ENCODE measurements at places on chromosomes 4 and X.
A peak's percentile ranks its signal among the peaks of the same experiment; 100 is the strongest.

GRCh38 chr4:110587666-110588285 lies 35.1 kb downstream of the PITX2 start:
- peak; percentile 38 for DNase-seq

- no peak for DNase-seq
These were observed 1415.5 kb downstream of the PCDH7 start for GRCh38 chr4:32135642-32136041.

GRCh38 chr4:120672558-120673147 lies 249.9 kb downstream of the PRDM5 start:
- peak; percentile 59 for DNase-seq

DNA sequence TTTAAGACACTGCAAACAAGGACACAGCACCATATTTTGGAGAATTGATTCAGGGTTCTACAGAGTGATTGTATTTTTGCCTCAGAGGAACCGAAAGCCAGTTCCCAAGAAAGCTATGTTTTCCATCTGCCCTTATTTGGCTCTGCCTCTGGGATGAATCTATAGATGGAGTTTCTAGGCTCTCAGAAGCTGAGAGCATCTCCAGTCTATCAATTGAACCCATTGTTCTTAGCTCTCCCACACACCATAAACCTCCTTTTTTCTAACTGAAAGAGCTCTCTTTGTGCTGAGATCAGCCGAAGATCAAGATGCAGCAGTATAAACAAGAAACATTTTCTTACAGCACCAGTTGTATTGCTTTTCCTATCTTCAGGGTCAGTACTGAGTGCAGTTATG lies 16.9 kb downstream of the PLP1 start:
- DNase-seq: no peak

DNA sequence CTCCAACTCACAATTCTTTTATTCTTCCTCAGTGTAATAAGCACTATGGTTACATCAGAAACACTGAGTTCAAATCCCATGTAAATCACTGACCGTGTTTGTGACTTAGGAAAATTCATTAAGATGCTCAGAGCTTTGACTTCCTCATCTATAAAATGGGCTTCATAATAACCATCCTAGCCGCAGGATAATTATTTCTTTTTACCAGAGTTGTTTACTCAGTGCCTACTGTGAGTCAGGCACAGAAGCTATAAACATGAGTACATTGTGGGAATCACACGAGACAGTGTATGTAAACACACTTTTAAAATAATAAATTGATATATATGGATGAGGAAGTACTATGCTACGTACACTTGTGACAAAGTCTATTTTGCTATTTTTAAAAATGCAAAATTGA lies 296.3 kb upstream of the TENM3 start:
- no peak for DNase-seq

DNA sequence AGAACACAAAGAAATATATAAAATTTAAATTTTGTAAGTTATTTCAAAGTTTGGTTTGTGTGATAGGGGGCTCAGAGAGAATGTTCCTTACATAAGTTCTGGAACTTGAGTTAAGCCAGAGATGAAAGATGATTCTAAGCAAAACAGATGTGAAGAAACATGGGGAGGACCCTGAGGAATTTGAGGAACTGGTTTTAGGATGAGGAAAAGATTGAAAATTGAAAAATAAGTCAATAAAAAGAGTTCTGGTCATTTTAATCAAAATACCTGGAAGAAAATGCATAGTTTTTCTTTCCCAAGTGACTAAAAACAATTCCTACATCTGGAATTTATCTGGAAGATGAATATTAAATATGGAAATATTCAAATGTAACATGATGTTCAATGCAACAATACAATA lies 37.4 kb downstream of the HELQ start:
- DNase-seq: no peak

DNA sequence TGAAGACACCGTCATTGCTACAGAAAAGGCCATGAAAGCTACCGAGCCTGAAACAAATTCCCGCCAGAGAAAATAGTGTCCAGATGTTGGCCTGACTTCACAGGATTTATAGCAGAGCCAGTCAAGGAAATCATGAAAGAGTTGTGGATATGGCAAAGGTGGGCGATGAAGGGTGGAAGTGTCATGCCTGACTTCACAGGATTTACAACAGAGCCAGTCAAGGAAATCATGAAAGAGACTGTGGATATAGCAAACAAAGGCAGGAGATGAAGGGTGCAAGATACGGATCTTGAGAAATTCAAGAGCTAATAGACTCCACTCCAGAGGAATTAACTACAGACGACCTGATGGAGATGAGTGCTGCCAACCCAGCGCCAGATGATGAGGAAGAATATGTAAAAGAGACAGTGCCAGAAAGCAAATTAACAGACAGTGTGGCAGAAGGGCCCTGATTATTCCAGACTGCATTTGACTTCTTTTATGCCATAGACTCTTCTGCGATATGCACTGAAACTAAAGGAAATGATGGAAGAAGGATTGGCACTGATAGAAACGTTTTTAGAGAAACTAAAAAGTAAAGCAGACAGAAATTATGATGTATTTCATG lies 17.2 kb downstream of the TRMT44 start:
- DNase-seq: no peak

GRCh38 chrX:39893417-39894338 lies 204.1 kb downstream of the BCOR start:
- DNase-seq: no peak

DNA sequence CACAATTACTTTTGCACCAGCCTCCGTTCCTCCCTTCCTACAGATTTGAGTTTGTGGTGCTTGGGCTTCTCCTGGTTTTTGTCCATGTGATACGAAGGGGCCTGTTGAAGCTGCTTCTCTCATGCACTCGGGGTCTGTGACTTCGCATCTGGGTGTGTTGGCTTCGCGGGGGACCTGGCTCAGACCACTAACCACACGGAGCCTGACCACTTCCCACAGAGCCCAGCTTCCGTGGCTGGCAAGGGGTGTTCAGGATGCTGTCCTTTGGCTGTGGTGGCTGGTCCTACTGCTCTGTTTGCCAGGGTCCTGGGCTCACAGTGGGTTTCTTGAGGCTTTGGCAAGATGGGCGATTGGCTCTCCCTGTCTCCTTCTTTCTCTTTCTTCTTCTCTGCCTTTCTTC lies 19.8 kb upstream of the XG start:
- DNase-seq: no peak

GRCh38 chr4:27685091-27685490 lies 824.5 kb downstream of the STIM2 start:
- DNase-seq: no peak

GRCh38 chrX:25016938-25017598 lies 1.3 kb upstream of the ARX start:
- no peak for DNase-seq

- DNase-seq: no peak
These were observed 223.2 kb downstream of the PCDH7 start for GRCh38 chr4:30943356-30943755.

DNA sequence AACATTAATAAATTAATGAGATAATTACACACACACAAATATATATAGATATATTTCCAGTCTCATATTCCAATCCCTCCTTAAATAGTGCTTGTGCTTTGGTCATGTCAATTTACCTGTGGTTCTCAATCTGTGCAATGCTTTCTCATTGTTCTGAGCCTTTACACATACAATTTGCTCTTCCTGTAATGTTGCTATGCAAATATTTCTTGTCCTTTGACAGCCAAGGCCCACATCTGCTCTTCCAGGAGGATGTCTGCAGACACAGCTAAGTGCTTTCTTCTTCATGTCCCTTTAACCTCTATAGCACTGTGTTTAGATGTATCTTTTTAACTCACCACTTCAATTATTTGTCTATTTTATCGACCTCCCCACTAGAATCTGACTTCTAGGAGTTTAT lies 67.3 kb upstream of the RAPGEF2 start:
- DNase-seq: no peak

DNA sequence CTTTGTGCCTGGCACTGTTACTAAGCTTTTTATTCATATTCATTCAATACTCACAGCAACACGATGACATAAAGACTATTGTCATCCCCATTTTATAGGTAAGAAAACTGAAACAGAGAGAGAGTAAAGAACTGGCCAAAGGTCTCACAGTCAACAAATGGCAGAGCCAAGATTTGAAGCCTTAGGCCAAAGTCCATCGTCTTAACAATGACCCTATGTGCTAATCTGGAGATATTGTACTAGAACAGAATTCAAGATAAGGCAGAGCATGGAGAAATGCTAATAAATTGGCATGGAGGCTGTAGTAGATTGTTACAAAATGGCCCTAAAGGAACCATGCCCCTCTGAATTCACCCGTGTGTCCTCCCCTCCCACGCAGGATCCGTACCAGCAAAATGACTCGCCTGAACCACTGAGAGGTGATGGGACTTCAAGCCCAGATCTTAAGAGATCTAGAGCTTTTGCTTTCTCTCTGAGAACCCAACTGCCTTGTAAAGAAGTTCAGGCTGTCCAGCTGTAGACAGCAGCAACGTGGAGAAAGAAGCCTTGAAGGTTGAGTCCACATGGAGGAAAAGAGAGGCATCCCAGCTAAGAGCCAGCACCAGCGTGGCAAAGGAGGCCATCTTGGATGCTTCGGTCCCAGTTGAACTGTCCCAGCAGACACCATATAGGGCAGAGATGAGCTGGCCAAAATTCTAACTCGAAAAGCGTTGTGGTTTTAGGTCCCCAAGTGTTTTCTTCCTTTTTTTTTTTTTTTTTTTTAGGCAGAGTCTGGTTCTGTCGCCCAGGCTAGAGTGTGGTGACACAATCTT lies 52.8 kb upstream of the RBM47 start:
- DNase-seq: no peak

DNA sequence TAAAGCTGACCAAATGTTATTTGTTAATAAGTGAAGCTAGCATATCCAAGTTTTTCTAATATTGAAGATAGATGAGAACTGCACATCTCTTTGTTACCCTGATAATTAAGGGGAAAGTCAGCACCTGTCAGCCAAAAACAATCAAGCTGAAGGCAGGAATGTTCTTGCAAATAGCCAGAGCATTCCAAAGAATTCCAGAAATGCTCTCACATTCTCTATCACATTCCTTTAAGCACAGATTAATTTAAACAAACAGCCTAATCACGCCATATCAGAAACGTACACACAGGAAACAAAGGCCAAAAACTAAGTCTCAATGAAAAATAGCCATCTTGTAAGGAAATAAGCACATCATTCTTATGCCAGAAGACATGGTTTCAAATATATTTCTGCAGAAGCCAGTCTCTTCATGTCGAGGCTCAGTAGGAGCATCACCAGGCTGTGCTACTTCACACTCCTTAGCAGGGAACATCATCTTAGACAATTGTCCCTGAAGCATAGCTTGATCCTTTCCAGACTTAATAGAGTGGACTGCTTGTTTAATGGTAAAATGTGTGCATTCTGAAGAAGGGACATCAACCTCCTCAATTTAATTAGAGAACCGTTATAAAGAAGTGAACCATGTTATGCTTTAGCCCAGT lies 252.9 kb upstream of the TTC29 start:
- DNase-seq: peak; percentile 70

- DNase-seq: no peak
These were observed 3.6 kb downstream of the ZIC3 start for GRCh38 chrX:137569470-137569891.

GRCh38 chr4:689723-690122 lies 772 bp upstream of the SLC49A3 start:
- no peak for DNase-seq

DNA sequence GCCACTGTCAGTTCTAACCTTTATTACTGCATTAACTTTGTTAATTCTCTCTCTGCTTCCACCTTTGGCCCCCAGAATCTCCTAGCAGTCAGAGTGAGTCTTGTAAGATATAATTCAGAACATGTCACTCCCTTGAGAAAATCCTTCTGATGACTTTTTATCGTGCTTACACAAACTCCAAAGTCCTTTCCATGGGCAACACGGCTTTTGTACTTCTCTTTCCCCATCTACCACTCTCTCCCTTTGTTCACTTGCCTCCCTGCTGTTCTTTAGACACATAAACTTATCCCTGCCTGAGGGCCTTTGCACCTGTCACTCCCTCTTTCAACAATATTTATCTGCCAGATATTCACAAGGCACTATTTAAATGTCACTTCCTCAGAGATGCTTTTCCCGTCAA lies 64.8 kb downstream of the MAOB start:
- DNase-seq: no peak

DNA sequence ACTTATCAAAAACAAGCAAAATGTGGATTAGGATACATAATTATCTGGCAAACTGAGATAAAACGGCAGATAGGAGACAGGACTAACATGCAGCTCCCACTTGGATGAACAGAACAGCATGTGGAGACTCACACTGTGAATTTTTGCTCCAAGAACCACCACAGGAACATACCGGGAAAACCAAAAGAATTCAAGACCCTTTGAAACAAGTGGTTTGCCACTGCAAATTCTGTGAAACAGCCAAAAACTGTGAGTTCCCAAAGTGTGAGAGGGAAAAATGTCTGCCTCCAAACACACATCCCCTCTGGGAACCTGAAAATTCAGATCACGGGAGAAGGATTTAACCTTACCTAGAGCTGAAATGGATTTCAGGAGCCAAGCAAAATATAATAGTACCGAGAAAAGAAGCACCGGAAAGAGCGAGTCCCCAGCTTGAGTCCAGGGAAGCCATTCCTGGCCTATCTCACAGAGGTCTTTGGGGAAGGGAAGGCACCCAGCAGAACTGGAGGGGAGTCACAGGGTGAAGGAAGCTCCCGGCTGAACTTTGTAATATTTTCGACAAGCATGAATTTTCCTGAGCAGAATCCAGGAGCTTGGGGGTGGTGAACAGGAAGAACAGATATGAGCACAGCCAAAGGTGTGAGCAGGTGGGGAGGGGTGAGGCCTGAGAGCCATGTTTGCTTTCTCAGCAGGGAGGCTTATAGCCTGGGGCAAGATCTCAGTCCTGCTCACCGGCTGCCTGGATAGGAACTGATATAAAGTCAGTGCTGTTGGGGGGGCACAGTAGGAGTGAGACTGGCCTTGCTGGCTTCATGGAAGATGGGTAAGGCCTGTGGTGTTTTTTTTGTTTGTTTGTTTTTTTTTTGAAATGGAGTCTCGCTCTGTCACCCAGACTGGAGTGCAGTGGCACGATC lies 23.9 kb downstream of the MANBA start:
- DNase-seq: peak; percentile 49
